T-helper 17 cell (primary cell): ENCODE measurements at places on chromosomes 5 and 9. TPM values are rescaled to one million over a fixed set of nuclear protein-coding genes. Genes with fewer than 3 reads are reported as not detected.

The HRCT1 gene
- total RNA-seq, result not detected

The SPATA31A1 gene
- not detected for total RNA-seq

The GABRA1 gene
- 0.10 TPM for total RNA-seq

The TBCA gene
- 80.0 TPM for total RNA-seq

The BTNL8 gene
- not detected for total RNA-seq
